ENCODE measurements at places on chromosomes 4 and X.
A peak's percentile ranks its signal among the peaks of the same experiment; 100 is the strongest.

- no peaks in the 10 kb centered on the region for H3K36me3 ChIP-seq
- DNase-seq = peak; percentile 50
- no peaks in the 10 kb centered on the region for H3K27me3 ChIP-seq
- H3K27ac ChIP-seq = no peak overlapping the region
- H3K4me1 ChIP-seq = peaks cover 14% of the 10 kb centered on the region
Observed at GRCh38 chr4:2243681-2244380, 1.9 kb upstream of the HAUS3 start.

- no peaks in the 10 kb centered on the region for H3K27me3 ChIP-seq
- no peaks in the 10 kb centered on the region for H3K4me1 ChIP-seq
Observed at GRCh38 chr4:3223956-3224748, 24.8 kb upstream of the MSANTD1 start.

- no peak overlapping the region for H3K4me3 ChIP-seq
- DNase-seq = no peak
- no peaks in the 10 kb centered on the region for H3K36me3 ChIP-seq
- H3K27ac ChIP-seq = peak overlapping the region; percentile 65
Observed at GRCh38 chrX:39017077-39017476, 215.8 kb downstream of the MID1IP1 start.

- no peak overlapping the region for H3K27ac ChIP-seq
- no peaks in the 10 kb centered on the region for H3K36me3 ChIP-seq
- no peaks in the 10 kb centered on the region for H3K27me3 ChIP-seq
Observed at GRCh38 chrX:26613956-26614355, 398.0 kb downstream of the MAGEB5 start.

- no peaks in the 10 kb centered on the region for H3K4me1 ChIP-seq
- no peak overlapping the region for H3K4me3 ChIP-seq
- DNase-seq = no peak
- no peaks in the 10 kb centered on the region for H3K36me3 ChIP-seq
- H3K27me3 ChIP-seq = no peaks in the 10 kb centered on the region
Observed at GRCh38 chr4:182019148-182019652, 224.0 kb upstream of the TENM3 start.

DNA sequence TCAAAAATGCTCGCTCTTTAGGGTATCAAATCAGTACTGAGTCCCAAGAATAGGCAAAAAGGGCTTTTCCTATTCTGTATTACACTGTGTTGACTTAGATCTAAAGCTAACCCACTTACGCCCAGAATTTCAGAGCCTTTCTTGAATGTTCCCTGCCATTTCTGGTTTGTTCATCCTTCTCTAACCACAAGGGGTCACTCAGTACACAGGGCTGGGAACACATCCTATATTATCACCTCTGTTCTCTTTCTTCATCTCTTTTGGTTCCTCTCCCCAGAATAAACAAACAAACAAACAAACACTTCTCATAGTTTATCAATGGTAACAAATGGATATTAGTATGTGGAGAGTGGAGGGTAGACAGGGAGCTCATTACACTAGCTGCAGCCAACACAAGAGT lies 25.5 kb upstream of the MORC4 start:
- no peaks in the 10 kb centered on the region for H3K27me3 ChIP-seq
- H3K4me3 ChIP-seq = no peak overlapping the region
- no peak for DNase-seq
- H3K27ac ChIP-seq = no peak overlapping the region

DNA sequence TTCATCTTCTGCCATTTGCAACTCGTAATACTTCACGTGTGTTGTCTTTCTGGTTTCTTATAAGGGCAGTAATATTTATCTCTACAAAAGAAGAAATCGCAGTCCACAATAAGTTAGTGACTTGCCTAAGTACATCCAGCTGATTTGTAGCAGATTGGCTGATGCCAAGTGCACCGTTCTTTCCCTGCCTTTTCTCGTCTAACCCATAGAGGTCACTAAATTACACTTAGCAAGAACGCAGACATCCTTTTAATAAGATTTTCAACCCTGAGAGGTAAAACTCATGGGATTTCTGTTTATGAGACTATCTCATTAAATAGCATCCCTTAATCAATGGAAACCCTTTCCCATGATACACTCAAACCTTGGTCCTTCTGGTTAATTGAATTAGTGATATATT lies 408.6 kb upstream of the ACTRT1 start:
- no peaks in the 10 kb centered on the region for H3K36me3 ChIP-seq
- no peak overlapping the region for H3K27ac ChIP-seq
- no peak for DNase-seq

DNA sequence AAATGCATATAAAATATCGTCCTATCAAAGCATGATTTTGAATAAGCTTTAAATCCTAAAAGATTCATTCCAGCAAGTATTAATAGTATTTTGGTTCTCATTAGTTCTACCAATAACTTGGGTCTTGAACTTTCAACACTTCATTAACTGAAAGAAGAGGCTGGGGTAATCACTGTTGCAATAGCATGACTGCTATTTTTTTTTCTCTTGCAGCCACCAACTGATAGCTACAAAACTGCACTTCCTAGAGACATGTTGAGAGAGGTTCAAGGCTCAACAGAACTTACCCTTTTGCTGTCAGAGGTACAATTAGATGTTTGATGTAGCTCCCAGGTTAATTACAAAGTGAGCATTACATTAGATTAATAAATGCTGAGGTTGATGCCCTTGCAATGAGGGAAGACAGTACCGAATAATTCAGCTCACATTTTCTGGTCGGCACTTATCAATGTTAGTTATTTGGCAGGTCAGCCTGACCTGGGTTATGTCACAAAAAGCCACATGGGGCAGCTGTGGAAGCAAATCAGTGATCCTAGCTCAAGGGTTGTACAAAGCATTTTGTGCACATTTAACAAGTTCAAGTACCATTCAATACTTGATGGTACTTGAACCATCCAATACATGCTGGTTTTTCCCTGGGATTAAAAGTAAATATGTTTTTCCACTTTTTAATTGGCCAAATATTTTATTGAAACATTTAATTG lies 29.9 kb upstream of the TET2 start:
- no peak overlapping the region for H3K4me3 ChIP-seq
- DNase-seq = no peak

DNA sequence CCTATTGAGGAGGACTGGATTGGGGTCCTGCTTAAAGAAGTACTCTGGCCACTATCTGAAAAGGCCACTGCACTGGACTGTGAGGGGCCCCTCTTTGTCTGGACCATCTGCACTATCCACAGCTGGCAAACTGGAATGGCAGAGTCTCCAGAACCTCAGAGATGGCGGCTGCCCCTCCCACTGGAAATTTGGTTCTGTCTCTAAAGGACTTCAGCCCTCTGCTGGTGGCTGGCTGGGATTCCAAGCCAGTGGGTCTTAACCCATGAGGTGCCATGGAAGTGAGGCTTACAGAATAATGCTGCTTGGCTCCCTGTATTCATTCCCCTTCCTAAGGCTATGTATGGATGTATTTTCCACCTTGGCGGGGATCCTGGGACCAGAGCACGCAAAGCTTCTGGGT lies 41.6 kb upstream of the CYLC1 start:
- no peaks in the 10 kb centered on the region for H3K36me3 ChIP-seq
- H3K4me1 ChIP-seq = no peaks in the 10 kb centered on the region
- no peaks in the 10 kb centered on the region for H3K27me3 ChIP-seq
- no peak for DNase-seq
- no peak overlapping the region for H3K4me3 ChIP-seq

Data from Caco-2 (cell line).